Tibial nerve (tissue), 4 donors: ENCODE measurements at places on chromosomes 12 and 14. TPM values are rescaled to one million over a fixed set of nuclear protein-coding genes. Genes with fewer than 3 reads are reported as not detected.

GRCh38 chr12:131103669-131104462 lies 150.2 kb downstream of the ADGRD1 start:
- DNase-seq: no peak
- H3K27ac ChIP-seq: peak overlapping the region; percentile 29
- H3K27me3 ChIP-seq: no peaks in the 10 kb centered on the region
- H3K4me1 ChIP-seq: peaks cover 9% of the 10 kb centered on the region
- no peak overlapping the region for H3K4me3 ChIP-seq

- H3K4me3 ChIP-seq: no peak overlapping the region
- no peaks in the 10 kb centered on the region for H3K27me3 ChIP-seq
- no peaks in the 10 kb centered on the region for H3K4me1 ChIP-seq
These were observed 276.2 kb downstream of the EMP1 start for GRCh38 chr12:13472690-13473089.

DNA sequence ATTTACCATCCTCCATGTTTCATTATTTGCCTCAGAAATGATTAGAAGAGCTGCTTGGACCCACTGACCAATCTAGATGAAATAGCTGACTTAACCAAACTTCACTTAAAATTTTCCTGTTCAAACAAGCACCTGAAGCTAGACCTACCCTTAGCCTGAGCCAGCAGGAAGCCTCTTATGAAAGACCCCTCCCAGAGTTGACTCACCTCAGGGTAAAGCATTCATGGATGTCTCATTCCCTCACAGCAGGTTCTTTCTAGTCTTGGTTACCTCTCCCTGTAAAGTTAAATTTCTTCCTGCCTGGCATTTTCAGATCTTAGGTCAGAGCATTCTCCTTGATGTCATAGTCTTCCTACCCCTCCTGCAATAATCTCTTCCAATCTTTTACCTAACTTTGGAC lies 1209.8 kb downstream of the FLRT2 start:
- no peak for DNase-seq
- H3K36me3 ChIP-seq: no peaks in the 10 kb centered on the region
- no peaks in the 10 kb centered on the region for H3K4me1 ChIP-seq

DNA sequence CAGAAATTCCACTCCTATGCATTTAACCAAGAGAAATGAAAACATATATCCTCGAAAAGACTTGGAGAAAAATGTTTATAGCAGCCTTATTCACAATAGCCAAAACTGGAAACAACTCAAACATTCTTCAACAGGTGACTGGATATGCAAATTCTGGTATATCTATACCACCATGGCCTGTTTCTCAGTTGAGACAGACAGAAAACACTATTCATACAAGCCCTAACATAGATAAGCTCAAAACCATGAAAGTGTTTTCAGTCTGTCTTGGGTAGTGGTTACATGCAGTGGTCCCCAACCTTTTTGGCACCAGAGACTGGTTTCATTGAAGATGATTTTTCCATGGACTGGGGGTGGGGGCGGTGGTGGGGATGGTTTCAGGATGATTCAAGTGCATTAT lies 83.8 kb downstream of the SRGAP1 start:
- H3K4me3 ChIP-seq: no peak overlapping the region
- H3K36me3 ChIP-seq: no peaks in the 10 kb centered on the region
- no peak overlapping the region for H3K27ac ChIP-seq
- no peak for DNase-seq
- no peaks in the 10 kb centered on the region for H3K4me1 ChIP-seq
- no peaks in the 10 kb centered on the region for H3K27me3 ChIP-seq

DNA sequence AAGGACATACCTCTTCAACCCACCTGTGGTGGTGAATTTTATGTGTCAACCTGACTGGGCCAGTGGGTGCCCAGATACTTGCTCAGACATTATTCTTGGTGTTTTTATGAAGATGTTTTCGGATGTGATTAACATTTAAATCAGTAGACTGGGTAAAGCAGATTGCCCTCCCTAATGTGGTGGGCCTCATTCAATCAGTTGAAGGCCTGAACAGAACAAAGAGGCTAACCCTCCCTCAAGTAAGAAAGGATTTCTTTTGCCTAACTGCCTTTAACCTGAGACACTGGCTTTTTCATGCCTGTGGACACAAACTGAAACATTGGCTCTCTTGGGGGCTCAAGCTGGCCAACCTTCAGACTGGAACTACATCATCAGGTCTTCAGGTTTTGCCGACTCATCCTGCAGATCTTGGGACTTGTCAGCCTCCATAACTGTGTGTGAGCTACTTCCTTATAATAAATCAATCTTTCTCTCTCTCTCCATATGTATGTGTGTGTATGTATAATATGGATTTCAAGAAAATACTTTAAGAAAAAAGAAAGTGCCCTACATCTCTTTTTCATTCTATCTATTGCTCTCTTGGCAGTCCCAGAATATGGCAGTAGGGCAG lies 39.4 kb downstream of the RTN1 start:
- no peak overlapping the region for H3K27ac ChIP-seq
- DNase-seq: no peak
- no peak overlapping the region for H3K4me3 ChIP-seq
- H3K36me3 ChIP-seq: no peaks in the 10 kb centered on the region

DNA sequence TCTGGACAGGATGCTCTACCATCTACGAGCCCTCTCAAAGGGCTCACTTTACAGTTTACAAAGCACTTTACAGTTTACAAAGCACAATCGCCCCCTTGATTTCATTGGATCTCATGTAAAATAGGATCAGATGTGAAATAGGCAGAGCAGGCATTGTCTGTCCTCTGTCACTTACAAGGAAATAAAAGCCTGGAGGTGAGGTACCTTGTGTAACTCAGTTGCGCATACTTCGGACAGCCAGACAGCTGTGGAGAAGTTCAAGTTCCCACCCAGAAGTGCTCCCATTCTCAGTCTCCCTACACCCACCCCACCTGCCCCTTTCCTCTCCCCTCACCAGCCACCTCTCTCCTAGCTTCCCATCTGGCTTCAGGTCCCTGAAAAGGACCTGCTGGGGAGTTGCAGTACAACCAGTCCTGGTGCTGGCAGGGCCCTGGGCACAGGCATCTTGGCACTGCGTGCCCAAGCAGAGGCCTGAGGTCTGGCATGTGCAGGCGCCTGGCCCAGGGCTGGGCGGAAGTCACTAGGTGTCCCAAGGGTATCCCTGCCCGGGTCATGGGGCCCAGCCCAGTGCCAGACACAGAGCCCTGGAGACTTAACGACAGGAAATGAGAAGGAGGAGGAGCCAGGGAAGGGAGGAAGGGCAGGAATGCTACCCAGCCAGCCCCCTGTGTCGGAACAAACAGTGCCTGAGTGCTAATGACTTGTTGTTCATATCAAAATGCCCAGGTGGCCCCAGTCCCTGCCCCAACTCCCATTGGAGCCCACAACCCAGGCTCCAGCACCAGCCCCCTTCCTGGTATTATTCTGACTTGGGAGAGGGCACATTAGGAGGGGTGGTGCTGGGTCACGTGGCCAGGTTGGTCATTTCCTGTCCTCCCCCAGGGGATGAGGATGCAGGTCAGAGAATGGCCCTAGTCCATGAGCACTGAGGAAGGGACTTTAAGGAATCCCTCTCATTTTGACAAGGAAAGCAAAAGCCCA lies 5.4 kb downstream of the RAPGEF3 start:
- no peak overlapping the region for H3K4me3 ChIP-seq
- peak overlapping the region; percentile 46 for H3K27ac ChIP-seq
- peaks cover 45% of the 10 kb centered on the region for H3K4me1 ChIP-seq

- H3K4me1 ChIP-seq: no peaks in the 10 kb centered on the region
- H3K27ac ChIP-seq: no peak overlapping the region
- no peak for DNase-seq
- no peaks in the 10 kb centered on the region for H3K27me3 ChIP-seq
These were observed 119.7 kb downstream of the SLC25A47 start for GRCh38 chr14:100442498-100443490.

GRCh38 chr14:97379091-97379531 lies 581.9 kb downstream of the VRK1 start:
- H3K4me1 ChIP-seq: no peaks in the 10 kb centered on the region
- no peak overlapping the region for H3K4me3 ChIP-seq
- H3K27ac ChIP-seq: no peak overlapping the region
- no peaks in the 10 kb centered on the region for H3K27me3 ChIP-seq
- H3K36me3 ChIP-seq: no peaks in the 10 kb centered on the region

DNA sequence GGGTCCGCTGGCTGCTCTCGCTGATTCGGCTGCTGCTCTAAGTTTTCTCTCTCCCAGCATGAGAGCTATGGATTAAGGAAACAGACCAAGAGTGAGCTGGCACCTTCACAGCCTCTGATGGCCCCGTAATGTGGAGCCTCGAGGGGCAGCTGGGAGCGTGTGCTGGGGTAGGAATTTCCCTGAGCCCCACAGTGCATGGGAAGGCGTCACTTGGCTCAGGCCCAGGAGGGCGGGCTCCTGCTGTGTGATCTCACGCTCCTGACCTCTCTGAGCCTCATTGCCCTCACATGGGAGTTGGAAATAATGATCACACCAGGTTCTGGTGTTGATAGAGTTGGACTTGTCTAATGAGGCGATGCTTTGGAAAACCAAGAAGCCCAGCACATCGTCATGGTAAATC lies 238.6 kb upstream of the CRY1 start:
- no peaks in the 10 kb centered on the region for H3K27me3 ChIP-seq
- H3K27ac ChIP-seq: no peak overlapping the region
- no peaks in the 10 kb centered on the region for H3K4me1 ChIP-seq
- DNase-seq: no peak

- no peak for DNase-seq
- no peaks in the 10 kb centered on the region for H3K27me3 ChIP-seq
- no peaks in the 10 kb centered on the region for H3K4me1 ChIP-seq
- H3K4me3 ChIP-seq: no peak overlapping the region
These were observed 90.7 kb downstream of the PPFIA2 start for GRCh38 chr12:81668475-81668874.

- no peak overlapping the region for H3K27ac ChIP-seq
- DNase-seq: no peak
These were observed 7.7 kb downstream of the OXA1L start for GRCh38 chr14:22774011-22774706.

DNA sequence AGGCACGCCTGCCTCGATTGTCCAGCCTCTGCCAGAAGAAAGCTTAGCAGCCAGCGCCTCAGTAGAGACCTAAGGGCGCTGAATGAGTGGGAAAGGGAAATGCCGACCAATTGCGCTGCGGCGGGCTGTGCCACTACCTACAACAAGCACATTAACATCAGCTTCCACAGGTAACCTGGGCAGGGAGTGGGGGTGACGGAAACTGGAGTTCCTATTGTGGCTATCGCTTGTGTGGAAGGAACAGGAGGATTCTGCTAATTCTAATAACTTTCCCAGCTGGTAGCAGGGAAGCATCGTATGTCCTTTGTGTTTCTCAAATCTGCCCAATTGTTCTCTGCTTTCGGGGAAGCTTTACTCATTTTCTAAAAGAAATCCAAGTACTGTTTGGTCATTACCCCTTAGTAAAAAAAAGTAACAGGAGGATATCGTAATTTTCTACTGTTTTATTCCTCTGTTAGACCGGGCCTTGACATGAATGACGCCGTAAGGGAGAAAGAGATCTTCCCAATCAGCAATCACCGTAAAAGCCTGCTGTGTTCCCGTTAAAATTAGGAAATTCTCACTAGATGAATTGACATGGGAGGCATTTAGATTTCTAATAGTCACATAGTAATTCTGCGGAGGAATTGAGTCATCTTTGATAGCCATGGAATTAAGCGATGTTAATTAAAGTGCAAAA lies 449 bp downstream of the THAP2 start:
- H3K4me1 ChIP-seq: peaks cover 41% of the 10 kb centered on the region
- peak overlapping the region; percentile 81 for H3K4me3 ChIP-seq
- H3K36me3 ChIP-seq: peaks cover 1% of the 10 kb centered on the region
- H3K27me3 ChIP-seq: no peaks in the 10 kb centered on the region

DNA sequence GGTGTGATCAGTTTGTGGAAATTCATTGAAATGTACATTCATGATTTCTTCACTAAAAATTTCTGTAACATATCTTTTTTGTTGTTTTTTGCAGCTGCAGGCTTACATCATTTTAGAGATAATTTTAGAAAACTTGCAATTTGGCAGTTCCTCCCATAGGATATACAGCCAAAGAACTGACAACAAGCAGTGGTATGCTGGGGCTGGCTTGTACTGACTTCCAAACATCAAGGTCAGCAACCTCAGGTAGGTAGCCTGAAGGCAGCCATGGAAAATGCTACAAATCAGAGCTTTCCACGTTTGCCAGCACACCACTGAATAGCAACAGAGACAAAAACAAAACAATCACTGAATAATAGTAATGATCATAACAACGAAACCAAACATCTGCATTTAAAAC lies 21.2 kb downstream of the TRIM9 start:
- no peak overlapping the region for H3K4me3 ChIP-seq
- no peak overlapping the region for H3K27ac ChIP-seq
- DNase-seq: no peak
- H3K27me3 ChIP-seq: no peaks in the 10 kb centered on the region
- H3K4me1 ChIP-seq: no peaks in the 10 kb centered on the region

DNA sequence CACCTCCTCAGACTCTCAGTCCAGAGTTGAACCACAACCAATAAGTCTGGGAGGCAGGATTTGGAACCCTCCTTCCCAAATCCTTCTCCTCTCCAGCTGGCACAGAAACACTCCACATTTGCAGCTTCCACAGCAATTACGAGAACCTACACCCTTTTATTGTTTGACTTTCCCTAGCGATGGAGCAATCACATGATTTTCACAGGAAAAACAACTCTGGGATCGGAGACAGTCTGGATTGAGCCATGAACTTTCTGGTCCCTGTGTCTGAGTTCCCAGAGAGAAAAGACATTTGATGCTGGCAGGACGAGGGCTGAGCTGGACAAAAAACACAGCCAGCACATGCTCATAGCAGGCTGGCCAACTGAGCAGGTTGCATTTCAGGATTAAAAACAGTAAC lies 49.0 kb upstream of the STON2 start:
- no peaks in the 10 kb centered on the region for H3K27me3 ChIP-seq
- DNase-seq: peak; percentile 29
- no peak overlapping the region for H3K4me3 ChIP-seq
- H3K4me1 ChIP-seq: peaks cover 10% of the 10 kb centered on the region
- no peaks in the 10 kb centered on the region for H3K36me3 ChIP-seq

DNA sequence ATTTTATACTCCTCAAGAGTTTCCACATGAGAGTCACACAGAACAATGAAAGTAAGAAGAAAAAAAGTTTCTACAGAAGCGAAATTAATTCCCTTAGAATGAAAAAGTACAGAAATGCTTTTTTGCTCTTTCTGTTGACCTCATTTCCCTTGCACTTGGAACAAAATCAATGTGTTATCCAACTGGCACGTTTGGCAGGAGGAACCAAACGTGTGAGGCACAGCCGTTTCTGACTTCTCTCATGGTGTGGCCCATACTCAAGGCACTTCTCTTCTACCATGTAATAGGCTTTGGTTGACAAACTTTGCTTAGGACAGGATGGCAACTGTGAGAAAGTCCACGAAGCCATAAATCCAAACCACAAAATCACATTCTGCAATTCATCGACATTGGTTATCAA lies 297.0 kb downstream of the FUT8 start:
- DNase-seq: no peak
- no peaks in the 10 kb centered on the region for H3K4me1 ChIP-seq
- H3K4me3 ChIP-seq: no peak overlapping the region
- no peaks in the 10 kb centered on the region for H3K27me3 ChIP-seq
- no peaks in the 10 kb centered on the region for H3K36me3 ChIP-seq

The PMEL gene
- total RNA-seq: not detected

The OAS1 gene
- total RNA-seq: 9.6 TPM

The VWF gene
- 182 TPM for total RNA-seq

The ANO6 gene
- 46.3 TPM for total RNA-seq

The TAS2R42 gene
- not detected for total RNA-seq

The HELB gene
- 6.6 TPM for total RNA-seq

The SMCO3 gene
- total RNA-seq: 10.5 TPM

The RNASE3 gene
- total RNA-seq: not detected

The TTC9 gene
- 3.9 TPM for total RNA-seq
